ENCODE measurements at places on chromosomes 2 and 18.

DNA sequence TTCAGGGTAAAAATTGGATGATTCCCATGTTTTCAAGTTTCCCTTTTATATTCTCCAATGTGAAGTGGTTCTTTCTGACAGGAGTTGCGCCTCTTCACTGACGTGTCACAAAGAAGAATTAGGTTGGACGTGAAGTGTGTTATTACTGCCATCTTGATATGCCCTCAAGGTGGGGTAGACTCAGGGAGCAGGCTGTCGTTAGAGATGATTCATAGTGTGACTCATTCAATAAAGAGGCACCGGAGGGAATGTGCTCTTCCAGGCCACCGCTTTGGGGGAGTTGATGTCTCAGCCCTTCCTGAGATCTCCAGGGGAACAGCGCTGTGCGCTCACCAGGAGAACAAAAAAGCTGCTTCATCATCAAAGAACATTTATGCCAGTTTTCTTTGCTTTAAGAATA, 3.6 kb upstream of the DGKD start:
- DNase-seq = peak; percentile 74

DNA sequence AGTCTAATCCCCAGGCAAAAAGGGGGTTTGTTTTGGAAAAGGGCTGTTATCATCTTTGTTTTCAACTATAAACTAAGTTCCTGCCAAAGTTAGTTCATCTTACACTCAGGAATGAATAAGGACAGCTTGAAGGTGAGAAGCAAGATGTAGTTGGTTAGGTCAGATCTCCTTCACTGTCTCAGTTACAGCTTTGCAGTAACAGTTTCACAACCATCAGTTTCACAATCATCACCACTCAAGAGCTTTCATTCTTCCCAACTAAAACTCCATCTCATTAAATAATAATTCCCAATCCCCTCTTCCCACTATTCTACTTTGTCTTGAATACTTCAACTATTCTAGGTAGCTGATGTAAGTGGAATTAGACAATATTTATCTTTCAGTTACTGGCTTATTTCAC, 200.9 kb downstream of the NYAP2 start:
- DNase-seq = no peak

- no peak for DNase-seq
These were observed 136.2 kb upstream of the KCNH7 start for GRCh38 chr2:162974771-162975170.

DNA sequence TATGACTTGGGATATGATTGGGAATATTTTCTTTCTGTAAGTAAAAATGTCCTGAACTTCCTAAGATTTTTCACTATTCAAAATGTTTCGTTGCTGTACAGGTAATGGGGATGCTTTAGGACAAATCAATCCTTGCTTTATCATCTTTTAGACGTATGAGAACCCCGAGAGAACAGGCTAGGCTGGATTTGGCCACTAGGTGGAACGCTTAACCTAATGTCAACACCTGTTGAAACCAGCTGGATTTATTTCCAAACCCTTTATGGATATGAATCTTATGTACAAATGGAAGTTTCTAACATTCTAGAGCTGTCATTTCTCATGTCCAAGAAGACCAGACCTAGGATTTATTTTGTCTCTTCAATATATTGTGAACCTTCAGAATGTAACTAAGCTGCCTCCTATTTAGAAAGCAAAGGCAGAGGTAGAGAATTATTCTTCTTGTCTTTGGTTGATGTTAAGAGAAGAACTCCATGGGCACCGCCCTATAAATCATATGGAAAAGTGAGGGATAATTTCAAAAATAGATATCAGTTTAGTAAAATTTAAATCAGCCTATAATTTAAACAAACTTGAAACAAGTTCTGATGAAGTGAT, 96.7 kb downstream of the PMAIP1 start:
- DNase-seq = no peak

DNA sequence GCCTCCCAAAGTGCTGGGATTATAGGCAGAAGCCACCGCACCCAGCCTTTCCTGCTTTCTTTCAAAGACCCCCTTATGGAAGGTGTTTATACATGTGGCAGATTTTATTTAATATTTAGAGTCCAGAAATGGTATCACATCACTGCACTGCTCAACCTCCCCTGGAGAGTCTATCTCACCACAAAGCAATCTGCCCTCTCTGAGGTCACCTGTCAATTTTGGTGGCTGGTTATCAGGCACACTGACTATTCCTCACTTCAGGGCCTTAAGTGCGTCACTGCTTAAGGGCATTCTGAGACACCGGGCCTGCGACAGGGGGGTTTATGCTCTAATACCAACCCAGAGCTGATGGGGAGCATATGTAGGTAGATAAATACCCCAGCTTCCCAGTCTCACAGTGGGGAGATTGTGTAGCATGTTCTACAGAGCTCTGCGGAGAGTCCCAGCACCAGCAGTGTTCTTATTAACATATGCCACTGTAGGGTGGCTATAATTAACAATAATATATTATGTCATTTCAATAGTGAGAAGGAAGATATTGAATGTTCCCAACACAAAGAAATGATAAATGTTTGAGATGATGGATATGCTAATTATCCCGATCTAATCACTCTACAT, 42.7 kb upstream of the ZDBF2 start:
- no peak for DNase-seq

- DNase-seq = no peak
These were observed 390.9 kb upstream of the CDH19 start for GRCh38 chr18:66994790-66995189.

DNA sequence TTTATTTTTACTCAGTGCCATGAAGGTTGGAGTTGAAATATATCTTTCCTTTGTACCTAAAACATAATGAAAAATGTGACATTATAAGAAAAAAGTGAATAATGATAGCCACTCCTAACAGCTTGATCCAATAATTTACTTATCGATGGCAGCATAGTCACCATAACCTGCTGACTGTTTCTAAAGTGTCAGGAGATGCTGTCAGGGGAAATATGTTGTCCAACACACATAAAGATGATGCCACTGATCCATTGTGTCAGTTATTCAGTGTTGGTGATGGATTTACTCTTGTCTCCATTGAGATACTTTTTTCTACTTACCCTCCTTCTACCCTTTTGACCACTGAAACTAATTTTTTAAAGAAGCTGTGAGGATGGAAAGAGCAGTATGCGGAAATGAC, 1006.9 kb upstream of the TMEFF2 start:
- DNase-seq = no peak

DNA sequence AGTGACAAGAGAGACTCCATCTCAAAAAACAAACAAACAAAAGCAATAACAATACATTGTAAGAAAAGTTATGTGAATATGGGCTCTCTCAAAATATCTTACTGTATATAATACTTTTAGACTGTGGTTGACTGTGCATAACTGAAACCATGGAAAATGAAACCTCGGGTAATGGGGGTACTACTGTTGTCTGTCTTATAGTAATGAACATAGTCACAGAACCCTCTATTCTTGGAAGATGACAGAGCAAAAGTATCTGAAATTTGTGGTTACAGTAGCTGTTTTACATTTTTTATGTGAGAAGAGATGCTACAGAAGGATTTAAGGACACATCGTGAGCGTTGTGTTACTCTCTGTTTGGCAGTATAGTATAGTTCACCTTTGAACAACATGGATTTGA, 60.5 kb downstream of the MAP4K4 start:
- no peak for DNase-seq

DNA sequence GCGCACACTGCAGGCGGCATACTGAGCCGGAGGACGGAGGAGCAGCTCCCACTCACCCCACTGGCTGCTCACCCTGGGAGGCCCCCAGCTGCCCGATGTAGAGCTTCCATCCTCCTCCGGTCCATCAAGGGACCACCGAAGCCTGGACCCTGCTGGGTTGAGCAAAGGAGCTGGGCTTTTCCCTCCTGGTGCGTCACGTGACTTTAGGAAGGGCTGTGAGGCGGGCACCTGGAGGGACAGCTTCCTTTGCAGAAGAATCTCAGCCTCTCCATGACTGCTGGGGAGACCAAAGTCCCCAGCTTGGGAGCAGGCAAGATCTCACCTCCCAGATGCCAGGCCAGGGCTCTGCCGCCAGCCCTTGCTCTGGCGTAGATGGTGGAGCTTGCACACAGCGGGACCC, 102.7 kb downstream of the TWIST2 start:
- no peak for DNase-seq

GRCh38 chr2:176732780-176733179, 463.5 kb downstream of the MTX2 start:
- no peak for DNase-seq

GRCh38 chr2:220191031-220191430, 563.6 kb downstream of the SLC4A3 start:
- no peak for DNase-seq
